ENCODE measurements at places on chromosomes 1 and 21. TPM values are rescaled to one million over a fixed set of nuclear protein-coding genes. Genes with fewer than 3 reads are reported as not detected.

The RNU1-4 gene
- 1.9 TPM for polyA plus RNA-seq

GRCh38 chr1:8739377-8739776 is 78.1 kb downstream of the RERE start:
- DNase-seq = no peak

GRCh38 chr1:4000811-4001251 is 100.8 kb upstream of the C1orf174 start:
- DNase-seq = no peak

DNA sequence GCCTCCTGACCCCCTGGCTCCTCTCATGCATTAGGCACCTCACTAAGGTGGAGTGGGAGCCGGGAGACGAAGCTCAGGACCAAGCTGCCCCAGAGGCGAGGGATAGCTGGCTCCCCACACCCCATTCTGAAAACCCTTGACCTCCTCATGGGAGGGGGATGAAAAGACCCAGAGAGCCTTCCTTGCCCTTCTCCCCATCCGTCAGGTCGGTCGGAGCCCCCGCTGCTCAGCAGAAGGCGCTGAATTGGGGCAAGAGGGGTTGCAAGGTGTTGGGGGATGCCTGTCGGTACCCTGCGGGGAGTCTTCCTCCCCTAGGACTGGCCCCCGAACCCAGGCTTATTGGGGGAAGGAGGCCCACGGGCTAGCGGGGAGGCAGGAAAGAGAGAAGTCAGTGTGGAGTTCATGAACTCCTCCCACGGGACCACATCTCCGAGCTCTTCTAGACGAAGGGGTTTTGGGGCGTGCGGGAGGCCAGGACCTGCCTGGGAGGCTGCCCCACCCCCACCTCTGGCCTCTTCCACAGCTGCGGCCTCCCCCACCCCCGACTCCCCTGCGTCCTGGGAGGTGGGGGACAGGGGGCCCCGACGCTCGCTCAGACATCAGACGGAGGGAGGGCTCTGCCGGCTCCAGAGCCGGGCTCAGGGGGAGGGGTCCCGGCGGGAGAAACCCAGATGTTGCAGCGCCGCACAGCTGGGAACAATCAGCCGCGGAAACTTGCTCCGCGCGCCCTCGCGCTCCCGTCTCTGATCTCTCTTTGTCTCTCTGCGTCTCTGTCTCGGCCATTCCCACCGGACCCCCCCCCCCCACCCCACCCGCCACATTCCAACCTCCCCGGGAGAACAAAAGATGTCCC is 719 bp downstream of the MFAP2 start:
- DNase-seq = no peak

- DNase-seq = no peak
Observed at GRCh38 chr1:63630666-63631065, 37.5 kb downstream of the PGM1 start.

The CHRM3 gene
- 8.2 TPM for polyA plus RNA-seq

The TMOD4 gene
- 1.7 TPM for polyA plus RNA-seq

GRCh38 chr21:46226920-46227599 is 1.5 kb downstream of the LSS start:
- no peak for DNase-seq

DNA sequence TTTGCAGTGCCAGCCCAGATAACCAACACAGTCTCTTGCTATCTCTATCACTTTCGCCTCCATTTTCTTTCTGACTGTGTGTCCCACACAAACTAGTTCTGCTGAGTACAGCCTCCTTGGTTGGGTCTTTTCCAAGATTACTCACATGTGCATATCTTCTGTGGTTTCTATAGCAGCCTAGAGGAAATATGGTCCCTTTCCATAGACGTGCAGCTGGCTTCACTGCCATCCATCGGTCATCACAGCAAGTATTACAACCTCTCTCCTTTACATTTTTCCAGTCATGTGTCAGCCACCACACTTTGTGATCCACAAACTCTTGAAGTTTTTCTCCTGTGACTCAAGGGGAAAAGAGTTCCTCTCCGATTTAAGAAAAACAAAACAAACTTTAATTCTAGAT is 893.4 kb upstream of the ADGRL4 start:
- no peak for DNase-seq

GRCh38 chr1:56645677-56646305 is 677 bp downstream of the PRKAA2 start:
- DNase-seq = peak; percentile 26

DNA sequence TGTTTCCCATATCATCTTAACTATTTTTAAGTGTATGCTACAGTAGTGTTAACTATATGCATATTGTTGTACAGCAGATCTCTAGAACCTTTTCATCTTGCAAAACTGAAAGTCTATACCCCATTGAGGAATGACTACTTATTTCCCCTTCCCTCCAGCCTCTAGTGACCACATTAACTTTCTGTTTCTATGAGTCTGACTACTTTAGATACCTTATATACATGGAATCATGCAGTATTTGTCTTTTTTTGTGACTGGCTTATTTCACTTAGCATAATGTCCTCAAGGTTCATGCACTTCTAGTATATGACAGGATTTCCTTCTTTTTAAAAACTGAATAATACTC is 96.5 kb upstream of the BTG3 start:
- no peak for DNase-seq

DNA sequence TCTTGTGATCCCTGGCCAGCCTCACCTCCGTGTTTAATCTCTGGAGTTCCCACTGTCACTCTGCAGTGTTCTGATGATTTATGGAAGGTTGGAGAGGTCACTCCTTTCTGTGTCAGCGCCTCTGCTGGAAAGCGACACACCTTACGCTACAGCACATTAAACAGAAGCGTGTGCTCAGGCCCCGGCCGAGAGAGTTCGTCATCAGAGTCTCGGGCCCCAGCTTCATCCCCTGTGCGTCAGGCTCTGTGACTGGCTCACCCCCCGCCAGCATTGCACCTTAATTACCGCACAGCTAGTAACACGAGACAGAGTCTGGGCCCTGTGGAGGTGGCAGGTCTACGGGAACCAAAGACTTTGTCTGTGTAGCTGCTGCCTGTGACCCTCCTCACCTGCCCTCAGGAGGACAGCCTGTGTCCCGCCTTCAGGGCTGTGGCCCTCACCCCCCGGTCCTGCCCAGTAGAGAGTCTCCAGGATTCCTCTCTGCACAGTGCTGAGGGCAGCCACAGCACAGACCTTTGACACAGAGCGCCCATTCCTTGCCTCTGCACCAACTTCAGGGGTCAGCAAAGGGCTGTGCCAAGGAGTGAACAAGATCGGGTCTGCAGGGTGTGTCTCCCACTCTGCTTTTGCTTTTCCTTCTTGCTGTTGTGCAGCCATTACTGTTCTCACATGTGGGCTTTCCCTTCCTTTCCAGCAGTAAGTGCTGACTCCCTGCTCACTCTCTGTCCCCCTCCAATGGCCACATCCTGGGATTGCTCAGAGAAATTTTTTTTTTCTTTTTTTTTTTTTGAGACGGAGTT is 157.6 kb downstream of the PGBD5 start:
- peak; percentile 61 for DNase-seq

DNA sequence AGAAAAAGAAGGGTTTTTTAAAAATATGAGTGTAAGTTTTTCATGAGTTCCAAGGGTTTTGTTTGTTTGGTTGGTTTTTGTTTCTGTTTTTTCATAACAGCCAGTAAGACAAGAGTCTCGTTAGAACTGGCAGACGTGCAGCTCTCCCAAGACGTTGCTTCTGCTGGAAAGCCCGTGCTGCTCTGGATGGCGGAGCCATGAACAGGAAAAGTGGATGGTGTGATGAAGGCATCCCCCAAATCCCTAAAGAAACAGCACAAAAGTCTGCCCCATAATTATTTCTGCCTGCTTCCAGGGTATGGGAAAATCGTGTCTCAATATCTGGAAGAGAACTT is 157.9 kb upstream of the BACE2 start:
- no peak for DNase-seq

The ZBTB8OS gene
- 47.5 TPM for polyA plus RNA-seq

- no peak for DNase-seq
Observed at GRCh38 chr1:14282707-14283106, 315.8 kb upstream of the KAZN start.

DNA sequence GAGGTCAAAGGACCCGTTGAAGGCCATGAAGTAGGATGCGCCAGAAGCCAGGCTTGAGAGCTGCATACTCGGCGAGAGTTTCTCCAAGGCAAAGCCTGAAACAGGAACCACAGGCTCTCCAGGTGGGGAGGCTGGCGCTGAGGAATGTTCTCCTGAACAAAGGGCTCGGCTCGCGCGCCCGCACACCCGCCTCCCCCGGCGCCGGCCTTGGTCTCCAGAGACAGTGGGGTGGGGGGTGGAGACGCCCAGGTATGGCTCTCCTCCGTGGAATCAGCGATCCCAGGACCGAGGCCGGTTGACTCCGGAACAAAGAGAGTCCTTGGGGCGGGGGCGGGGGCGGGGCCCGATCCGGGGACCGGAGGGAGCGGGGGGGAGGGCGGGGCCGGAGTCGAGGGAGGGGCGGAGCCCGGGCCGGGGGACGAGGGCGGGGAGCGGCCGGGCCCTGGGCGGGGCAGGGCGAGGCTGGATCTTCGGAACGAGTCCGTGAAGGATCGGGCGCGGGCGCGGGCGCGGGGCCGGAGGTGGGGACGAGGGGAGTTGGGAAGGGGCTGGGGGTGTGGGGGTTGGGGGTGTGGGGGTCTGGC is 85.0 kb downstream of the NKAIN1 start:
- DNase-seq = peak; percentile 91

- DNase-seq = no peak
Observed at GRCh38 chr1:210467440-210468043, 138.8 kb downstream of the HHAT start.

- no peak for DNase-seq
Observed at GRCh38 chr1:8370905-8371315, 53.0 kb downstream of the SLC45A1 start.

The ATP6V1G3 gene
- polyA plus RNA-seq = 3.2 TPM

DNA sequence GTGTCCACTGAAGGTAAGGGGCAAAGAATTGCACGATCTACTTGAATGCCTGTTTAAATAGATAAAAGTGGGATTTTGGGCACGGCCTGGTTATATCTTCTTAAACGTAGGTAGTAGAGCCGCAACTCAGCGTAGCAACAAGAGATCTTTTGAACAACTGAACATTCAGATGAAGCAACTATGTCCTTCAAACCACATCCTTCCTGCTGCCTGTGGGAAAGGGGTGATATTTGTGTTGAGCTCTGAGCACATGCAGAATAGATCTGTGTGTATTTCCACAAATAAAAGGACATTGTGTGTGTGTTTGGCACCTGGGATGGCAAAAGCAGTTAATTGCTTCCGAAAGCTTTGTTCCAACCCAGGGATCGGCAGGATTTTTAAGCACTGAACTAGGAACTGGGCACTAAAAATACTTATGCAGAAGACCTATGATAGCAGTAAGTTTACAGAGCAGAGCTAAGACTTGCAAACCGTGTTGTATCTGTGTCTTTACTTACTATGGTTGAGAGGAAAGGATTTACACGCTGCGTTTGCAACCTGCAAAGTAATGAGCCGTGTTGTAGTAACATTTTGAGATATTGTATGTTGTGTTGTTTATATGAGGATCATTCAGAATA is 333.4 kb downstream of the CHRM3 start:
- DNase-seq = no peak

The DENND2D gene
- 18.9 TPM for polyA plus RNA-seq

DNA sequence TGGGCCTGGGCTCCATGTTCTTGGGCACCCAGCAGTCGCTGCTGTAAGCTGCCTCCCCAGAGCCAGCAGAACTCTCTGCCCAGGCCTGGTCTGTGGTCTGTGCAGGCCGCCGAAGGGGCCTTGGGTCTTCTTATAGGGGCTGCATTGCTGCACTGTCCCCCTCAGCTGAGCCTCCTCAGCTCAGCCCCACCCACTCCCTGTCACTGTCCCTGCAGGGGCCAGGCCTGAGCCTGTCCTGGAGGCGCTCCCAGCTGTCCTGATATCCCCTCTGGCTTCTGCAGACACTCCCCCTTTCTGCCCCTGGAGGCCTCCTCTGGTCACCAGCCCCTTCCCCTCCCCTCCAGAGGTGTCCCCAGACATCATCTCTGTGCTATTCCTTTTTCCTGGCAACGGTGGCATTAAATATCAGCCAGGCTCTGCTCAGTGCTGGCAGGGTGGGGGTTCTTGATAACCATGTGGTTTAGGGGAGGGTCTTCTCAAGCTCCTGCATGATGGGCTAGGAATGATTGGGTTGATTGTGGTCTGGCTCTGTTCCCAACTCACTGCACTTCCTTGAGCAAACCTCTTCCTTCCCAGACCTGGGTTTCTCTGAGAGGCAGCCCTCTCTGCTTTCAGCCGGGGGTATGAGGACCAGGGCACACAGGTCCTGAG is 3.7 kb upstream of the FOXO6 start:
- DNase-seq = no peak

- no peak for DNase-seq
Observed at GRCh38 chr1:27007909-27008582, 4.6 kb downstream of the TENT5B start.

The TNFRSF25 gene
- 17.4 TPM for polyA plus RNA-seq

The OR10J1 gene
- polyA plus RNA-seq = 0.03 TPM

The SCCPDH gene
- polyA plus RNA-seq = 50.4 TPM

The TOMM40L gene
- polyA plus RNA-seq = 14.4 TPM

DNA sequence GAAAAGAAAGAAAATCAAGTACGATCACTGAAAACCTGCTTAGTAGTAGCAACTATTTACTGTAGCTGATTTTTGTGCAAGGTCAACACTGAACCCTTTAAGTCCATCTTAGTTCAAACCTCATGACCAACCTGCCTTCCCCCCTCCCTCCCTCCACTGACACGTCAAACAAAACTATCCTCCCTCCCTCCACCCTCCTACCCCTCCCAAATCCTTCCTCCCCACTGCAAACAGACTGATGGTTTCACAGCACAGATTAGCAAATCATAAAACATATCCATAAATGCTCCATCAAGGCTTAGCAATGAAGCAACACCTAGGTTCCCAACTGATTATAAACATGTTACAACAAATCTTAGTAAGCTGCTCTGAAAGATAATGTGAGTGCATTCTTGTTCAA is 164.3 kb upstream of the GREM2 start:
- no peak for DNase-seq

- DNase-seq = no peak
Observed at GRCh38 chr1:107941123-107941522, 23.9 kb downstream of the VAV3 start.

DNA sequence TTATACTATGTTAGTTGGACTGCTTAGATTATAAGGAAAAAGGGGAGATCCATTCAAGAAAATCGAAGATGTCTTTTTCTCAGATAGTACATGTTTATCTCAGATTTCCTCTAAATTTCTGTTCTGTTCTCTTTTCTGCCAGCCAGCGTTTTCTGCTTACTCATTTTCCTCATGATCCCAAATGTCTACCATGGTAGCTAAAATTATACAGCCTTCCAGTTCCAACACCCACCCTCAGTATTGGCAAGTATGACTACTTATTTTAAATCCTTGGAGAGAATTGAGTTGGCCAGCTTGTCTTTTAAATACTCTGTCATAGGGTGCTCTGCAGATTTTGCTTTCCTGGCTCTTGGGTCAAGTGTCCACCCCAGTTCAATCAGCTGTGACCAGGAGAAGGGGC is 95.7 kb upstream of the PLXNA2 start:
- no peak for DNase-seq

GRCh38 chr1:8875216-8875861 is 3.1 kb downstream of the ENO1 start:
- DNase-seq = no peak

GRCh38 chr1:205450448-205450847 is 5.4 kb downstream of the BLACAT1 start:
- no peak for DNase-seq

DNA sequence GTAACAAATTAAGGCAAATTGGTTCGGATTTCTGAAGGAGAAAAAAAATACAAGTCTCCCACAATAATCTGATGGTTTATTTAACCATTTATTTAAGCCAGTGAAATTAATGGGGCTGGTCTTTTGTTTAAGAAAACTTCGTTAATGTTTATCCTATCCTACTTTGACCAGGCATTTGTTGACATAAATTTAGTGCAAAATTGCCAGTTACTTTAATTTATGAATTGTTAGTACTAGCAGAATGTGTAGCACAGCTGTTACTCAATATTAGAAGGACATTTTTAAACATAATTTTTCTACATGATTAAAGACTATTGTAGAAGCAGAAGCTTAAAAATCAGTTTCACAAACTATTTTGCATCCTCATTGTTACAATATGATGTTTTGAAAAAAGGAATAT is 687.6 kb upstream of the PTBP2 start:
- no peak for DNase-seq

Measured in left kidney (tissue), 8 donors.